ENCODE measurements at places on chromosomes 3 and 15. TPM values are rescaled to one million over a fixed set of nuclear protein-coding genes. Genes with fewer than 3 reads are reported as not detected.

Gene PRSS50
- total RNA-seq = not detected

DNA sequence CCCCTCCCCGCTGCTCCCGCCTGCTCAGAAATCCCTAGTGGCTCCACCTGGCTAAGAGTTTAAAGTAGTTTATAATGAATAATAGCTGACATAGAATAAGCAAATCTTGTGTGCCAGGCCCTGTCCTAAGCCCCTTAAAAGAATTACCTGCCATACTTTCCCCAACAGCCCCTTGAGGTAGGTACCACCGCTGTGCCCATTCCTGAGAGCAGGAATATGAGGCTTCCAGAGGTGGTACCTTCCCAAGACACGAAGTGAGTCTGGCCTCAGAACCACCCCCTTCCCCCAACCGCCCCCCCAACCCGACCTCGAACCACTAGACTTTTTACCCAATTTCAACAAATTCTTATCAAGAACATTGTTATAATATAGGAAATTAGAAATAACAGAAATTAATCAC, 1.2 kb downstream of the ABHD6 start:
- H3K27ac ChIP-seq = no peak overlapping the region
- DNase-seq = no peak
- peak overlapping the region; percentile 95 for H3K4me3 ChIP-seq
- H3K36me3 ChIP-seq = no peaks in the 10 kb centered on the region
- peaks cover 19% of the 10 kb centered on the region for H3K4me1 ChIP-seq

GRCh38 chr15:70348581-70349344, 251.0 kb upstream of the TLE3 start:
- H3K36me3 ChIP-seq = no peaks in the 10 kb centered on the region
- H3K4me3 ChIP-seq = no peak overlapping the region
- H3K4me1 ChIP-seq = no peaks in the 10 kb centered on the region
- H3K27ac ChIP-seq = no peak overlapping the region
- DNase-seq = no peak

GRCh38 chr3:169494982-169495381, 168.5 kb downstream of the MECOM start:
- no peak overlapping the region for H3K4me3 ChIP-seq
- no peaks in the 10 kb centered on the region for H3K27me3 ChIP-seq
- no peak for DNase-seq
- no peak overlapping the region for H3K27ac ChIP-seq
- no peaks in the 10 kb centered on the region for H3K4me1 ChIP-seq

DNA sequence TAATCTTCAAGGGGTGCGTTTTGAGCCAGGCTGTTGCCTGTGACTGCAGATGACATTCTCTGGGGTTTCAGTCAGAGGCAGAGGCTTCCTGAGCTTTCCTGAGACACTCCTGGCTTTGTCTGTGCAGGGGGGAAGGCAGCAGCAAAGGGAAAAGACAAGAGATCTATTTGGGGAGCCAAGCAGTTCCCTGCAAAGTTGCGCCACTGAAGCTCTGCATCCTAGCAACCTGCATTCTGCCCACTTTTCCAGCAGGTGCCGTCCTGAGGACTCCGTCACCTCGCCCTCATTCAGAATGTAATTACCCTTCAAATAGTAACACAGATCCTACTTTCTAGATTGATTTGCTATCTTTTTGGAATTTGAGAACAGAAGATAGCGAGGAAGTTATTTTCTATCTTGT, 1.9 kb upstream of the TMEM158 start:
- H3K4me1 ChIP-seq = peaks cover 14% of the 10 kb centered on the region
- H3K36me3 ChIP-seq = no peaks in the 10 kb centered on the region
- no peak overlapping the region for H3K27ac ChIP-seq
- peaks cover 65% of the 10 kb centered on the region for H3K27me3 ChIP-seq

DNA sequence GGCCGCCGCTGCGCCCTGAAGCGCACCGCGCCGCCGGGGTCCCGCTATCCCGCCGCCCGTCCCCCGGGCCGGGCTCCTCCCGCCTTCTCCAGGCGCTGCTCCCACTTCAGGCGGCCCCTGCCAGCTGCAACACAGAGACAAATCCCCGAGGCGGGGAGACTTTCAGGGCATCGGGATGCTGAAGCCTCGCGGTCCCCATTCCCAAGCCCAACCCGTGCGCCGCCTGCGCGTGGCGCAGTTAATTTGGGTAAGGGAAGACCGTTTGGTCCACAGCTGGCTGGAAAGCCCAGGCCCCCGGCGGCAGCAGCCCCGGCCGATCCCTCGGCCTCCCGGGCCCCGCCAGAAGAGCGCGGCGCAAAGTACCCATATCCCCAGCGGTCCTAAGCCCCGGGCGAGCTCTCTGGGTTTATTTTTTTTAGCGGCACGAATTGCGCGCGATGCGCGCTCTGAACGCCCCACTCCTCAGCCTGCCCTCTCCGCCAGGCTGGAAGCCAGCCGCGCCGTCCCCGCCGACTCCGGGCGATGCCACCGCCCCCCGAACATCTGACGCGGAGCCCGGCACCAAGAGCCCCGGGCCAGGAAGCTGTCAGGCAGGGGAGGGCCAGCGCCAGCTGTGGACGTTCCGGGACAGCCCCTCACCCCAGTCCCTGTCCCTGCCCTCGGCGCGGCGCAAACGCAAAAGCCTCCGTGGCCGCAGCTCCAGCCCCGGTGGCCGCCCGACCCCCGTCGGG, 517 bp downstream of the FBN1 start:
- no peak for DNase-seq
- no peaks in the 10 kb centered on the region for H3K36me3 ChIP-seq
- no peak overlapping the region for H3K27ac ChIP-seq
- no peak overlapping the region for H3K4me3 ChIP-seq

DNA sequence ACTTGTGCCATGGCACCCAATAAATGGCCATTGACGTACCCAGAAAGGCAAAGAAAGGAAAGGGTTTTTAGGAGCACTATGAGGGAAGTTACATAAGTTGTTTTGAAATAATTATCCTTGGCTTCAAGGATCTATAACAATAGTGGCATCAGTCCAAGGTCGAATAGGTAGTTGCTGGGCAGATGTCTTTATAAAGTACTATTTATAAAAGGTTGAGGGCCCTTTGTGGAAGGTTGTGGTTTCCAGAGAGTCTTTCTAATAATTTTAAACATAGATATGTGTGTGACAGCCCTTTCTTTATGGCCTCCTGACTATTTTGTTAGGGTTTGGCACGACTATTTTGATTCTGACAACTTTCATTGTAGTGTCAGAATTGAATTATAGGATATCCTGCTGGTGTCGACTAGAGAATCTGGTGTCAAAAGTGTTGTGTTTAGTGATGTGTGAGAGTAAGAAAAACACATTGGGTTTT, 260.5 kb downstream of the PYDC2 start:
- H3K27me3 ChIP-seq = no peaks in the 10 kb centered on the region
- no peak for DNase-seq
- H3K4me3 ChIP-seq = no peak overlapping the region
- H3K27ac ChIP-seq = no peak overlapping the region
- no peaks in the 10 kb centered on the region for H3K36me3 ChIP-seq

Gene P2RY1
- total RNA-seq = 0.11 TPM

- no peaks in the 10 kb centered on the region for H3K27me3 ChIP-seq
- H3K4me1 ChIP-seq = no peaks in the 10 kb centered on the region
- H3K4me3 ChIP-seq = no peak overlapping the region
- H3K36me3 ChIP-seq = no peaks in the 10 kb centered on the region
- no peak overlapping the region for H3K27ac ChIP-seq
Observed at GRCh38 chr3:172461530-172462138, 13.4 kb upstream of the GHSR start.

- H3K27ac ChIP-seq = no peak overlapping the region
- peaks cover 8% of the 10 kb centered on the region for H3K36me3 ChIP-seq
- H3K4me3 ChIP-seq = no peak overlapping the region
Observed at GRCh38 chr15:80163897-80164296, 11.1 kb downstream of the FAH start.

DNA sequence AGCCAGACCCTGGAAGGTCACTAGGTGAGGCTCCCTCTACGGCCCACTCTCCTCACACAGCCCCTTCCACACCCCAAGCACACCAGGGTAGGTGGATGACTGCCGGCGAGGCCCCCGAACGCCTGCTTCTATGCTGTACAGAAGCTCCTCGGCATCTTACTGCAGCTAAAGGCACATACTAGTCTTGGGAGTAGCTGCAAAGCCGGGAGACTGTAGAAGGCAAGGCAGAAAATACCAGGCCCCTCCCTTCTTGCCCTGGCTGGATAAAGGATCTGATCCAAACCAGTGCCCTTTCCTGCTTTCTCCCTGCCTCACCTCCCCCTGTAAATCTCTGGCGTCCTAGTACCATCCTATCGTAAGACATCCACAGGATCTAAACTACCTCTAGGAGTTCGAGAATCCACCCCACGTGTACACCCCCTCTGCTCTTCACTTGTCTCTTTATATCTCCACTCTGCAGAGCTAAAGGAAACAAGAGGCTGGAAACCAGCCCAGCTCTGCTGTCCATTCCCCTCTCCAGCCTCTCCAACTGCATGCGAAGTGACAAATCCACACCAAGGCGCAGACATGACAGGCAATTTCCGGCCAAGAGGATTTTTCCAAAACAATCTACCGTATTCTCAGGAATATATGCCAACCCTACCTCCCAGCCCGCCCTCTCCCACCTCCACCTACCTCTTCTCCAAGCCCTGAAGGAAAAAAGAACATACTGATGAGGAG, 11.8 kb downstream of the TNK2 start:
- peak overlapping the region; percentile 88 for H3K27ac ChIP-seq
- no peaks in the 10 kb centered on the region for H3K27me3 ChIP-seq
- H3K4me3 ChIP-seq = peak overlapping the region; percentile 80
- H3K36me3 ChIP-seq = peaks cover 8% of the 10 kb centered on the region
- peaks cover 81% of the 10 kb centered on the region for H3K4me1 ChIP-seq

DNA sequence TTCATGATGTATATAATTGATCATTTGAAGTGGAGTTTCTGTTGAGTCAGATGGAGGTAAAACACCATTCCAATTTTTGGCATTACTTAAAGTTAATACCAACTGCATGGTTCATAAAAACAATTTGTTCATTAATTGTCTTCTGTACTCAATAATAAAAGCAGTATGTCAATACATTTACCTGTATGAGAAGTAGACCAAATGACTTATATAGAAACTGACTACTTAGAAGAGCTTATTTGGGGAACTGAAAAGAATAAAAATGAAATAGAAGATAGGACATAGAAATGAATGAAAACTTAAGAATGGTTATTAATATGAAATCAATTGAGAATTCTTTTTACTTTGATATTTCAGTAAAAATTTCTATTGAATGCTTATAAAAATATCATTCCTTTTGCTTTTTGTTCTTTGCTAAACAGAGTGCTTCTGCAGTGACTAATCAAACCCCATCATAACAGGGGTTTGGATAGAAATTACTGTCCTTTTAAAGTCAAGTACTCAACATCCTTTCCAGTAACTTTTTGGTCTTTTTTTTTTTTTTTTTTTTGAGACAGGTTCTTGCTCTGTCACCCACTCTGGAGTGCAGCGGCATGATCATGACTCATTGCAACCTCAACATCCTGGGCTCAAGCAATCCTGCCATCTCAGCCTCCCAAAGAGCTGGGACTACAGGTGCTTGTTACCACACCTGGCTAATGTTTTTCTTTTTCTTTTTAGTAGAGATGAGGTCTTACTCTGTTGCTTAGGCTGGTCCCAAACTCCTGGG, 6.5 kb upstream of the CRYBG3 start:
- no peaks in the 10 kb centered on the region for H3K27me3 ChIP-seq
- DNase-seq = peak; percentile 26
- no peak overlapping the region for H3K27ac ChIP-seq

DNA sequence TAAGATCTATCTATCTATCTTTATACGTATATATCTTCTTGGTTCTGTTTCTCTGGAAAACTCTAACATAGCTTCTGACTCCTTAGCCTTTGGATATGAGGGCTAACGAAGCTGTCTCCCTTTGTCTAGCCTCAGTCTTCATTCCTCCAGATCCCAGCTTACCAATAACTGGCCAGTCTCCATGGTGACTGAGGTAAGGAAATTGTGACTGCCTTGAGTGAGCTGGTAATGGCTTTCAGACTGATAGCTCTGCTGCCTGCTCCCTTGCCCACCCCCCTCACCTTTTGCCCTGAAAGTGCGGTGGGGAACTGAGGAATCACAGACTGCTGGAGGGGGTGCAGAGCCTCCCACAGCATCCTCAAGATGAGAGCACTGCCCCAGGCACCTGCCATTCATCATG, 65.8 kb upstream of the ABHD17C start:
- no peak overlapping the region for H3K4me3 ChIP-seq
- H3K4me1 ChIP-seq = no peaks in the 10 kb centered on the region
- H3K36me3 ChIP-seq = no peaks in the 10 kb centered on the region
- no peak overlapping the region for H3K27ac ChIP-seq
- DNase-seq = no peak

DNA sequence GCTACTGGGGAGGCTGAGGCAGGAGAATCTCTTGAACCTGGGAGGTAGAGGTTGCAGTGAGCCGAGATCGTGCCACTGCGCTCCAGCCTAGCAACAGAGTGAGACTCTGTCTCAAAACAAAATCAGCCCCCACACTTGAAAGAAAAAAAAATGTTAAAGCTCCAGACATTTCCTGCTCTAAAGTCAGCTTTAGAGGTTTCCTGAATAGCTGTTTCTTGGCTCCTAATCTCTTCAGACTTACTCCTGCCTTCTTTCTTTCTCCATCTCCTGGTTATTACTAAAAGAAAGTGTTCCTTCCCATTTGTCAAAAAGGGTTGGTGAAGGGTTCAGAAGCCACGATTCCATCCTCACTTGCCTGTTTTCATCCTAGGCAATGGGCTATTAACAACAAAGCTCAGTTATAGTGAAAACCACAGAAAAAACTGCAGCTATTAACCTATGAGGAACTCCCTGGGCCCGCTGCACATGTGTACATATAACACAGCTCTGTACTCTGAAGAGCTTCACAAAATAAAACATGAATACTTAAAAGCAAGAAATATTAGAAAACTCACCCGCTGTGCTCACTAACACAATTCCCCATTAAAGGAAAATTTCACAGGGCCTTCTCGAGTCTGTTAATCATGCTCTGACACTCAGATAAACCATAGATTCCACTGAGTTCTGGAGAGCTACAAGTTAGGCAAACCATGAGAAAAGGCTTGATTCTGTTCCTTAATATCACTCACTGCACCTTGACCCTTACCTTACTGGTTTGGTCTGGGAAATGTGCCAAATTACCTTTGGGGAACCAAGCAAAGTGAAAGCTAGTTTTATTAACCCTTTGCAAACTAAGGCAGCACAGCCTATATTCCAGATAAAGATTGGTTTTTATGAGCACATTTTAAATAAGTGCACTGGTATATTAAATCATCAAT, 89.9 kb upstream of the TSPAN3 start:
- H3K36me3 ChIP-seq = no peaks in the 10 kb centered on the region
- H3K27me3 ChIP-seq = no peaks in the 10 kb centered on the region
- no peak for DNase-seq
- peaks cover 7% of the 10 kb centered on the region for H3K4me1 ChIP-seq
- H3K4me3 ChIP-seq = no peak overlapping the region

Gene GRM2
- total RNA-seq = 4.1 TPM

Gene U2SURP
- 179 TPM for total RNA-seq

GRCh38 chr3:128504963-128505730, 12.1 kb upstream of the GATA2 start:
- no peaks in the 10 kb centered on the region for H3K36me3 ChIP-seq
- H3K4me1 ChIP-seq = no peaks in the 10 kb centered on the region
- no peak for DNase-seq
- no peak overlapping the region for H3K4me3 ChIP-seq
- H3K27ac ChIP-seq = no peak overlapping the region
- peaks cover 15% of the 10 kb centered on the region for H3K27me3 ChIP-seq

Gene GREM1
- total RNA-seq = not detected

Gene SCG5
- not detected for total RNA-seq

Gene TRPM1
- total RNA-seq = not detected

Measured in CD4-positive, alpha-beta T cell (primary cell).